ENCODE measurements at places on chromosomes 12 and 14.

DNA sequence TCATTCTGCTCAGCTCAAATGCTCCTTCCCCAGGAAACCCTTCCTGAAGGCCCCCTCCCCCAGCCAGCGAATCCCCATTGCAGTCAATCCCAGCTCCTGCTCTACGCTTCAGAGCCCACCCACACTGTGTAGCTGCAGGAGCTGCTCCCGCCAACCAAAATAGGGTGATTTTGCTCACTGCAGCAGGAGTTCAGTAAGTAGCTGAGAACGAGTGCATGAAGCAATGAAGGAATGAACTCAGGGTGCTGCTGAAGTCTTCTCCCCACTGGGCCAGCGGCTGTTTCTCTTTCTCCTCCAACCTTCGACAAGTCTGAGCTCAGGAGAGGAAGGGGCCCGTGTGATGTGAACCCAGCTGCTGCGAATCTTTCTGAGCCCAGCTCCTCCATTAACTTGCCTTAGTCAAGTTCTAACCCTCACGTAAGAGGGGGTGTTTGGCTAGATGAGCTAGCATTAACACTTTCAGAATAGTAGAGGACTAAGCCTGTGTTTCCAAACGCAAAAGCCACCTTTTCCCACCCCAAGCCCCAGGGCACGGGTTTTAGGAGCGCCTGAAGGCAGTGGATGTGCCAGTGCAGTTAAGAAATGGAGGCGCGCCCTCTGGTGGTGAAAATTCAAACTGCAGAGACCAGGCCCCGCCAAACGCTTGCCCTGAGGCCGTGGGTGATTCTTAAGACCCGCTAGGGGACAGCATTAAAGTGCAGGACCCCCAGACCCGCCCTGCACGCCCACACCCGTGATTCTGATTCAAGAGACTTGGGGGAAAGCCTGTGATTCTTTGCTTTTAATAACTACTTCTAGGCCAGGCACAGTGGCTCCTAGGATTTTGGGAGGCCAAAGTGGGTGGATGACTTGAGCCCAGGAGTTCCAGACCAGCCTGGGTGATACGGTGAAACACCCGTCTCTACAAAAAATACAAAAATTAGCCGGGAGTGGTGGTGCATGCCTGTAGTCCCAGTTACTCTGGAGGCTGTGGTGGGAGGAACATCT is 11.9 kb upstream of the SERPINA4 start:
- peak; percentile 72 for DNase-seq

DNA sequence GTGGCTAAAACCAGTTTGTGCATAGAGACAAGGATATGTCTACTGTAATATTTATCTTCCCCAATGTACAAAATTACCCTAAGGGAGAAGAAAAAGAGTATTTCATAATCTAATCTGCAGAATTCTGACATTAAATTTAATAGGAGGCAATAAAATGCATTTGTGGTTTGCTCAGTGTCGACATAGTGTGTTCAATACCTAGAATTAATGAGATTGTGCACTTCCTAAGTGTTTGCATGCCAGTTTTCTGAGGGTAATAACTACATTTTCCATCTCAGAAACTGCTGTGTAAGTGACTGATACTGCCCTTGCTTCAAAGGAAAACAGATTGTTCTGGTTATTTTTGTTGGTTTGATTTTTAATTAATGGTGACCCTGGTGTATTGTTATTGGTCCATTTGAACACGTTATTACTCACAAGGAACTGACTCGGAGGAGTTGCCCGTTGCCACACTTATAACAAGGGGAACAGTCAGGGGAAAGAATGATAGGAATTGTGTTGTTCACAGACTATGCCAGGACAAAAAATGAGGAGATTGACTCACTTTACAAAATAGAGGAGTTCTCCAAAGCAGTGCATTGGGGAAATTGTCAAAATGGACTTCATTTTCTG is 960.3 kb upstream of the TMEM132C start:
- DNase-seq: no peak

DNA sequence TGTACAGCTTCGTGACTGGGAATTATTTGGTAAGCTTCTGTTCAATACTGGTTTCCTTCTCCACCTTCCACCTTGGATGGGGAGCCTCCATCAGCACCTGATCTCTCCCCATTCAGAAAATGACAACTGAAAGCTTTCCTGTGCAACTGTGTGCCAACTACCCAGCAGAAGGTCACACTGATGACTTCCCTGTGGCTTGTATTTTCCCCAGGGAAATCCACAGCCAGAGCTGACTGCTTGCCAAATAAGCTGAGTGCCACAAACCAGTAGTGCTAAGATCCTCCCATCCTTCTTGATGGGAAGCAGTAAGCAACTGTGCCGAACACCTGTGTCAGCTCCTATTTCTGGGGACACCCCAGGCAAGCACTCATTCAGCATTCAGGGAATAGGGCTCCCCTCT is 257.2 kb upstream of the SOX5 start:
- no peak for DNase-seq

- DNase-seq: no peak
Observed at GRCh38 chr12:119071638-119072231, 90.4 kb downstream of the SRRM4 start.

DNA sequence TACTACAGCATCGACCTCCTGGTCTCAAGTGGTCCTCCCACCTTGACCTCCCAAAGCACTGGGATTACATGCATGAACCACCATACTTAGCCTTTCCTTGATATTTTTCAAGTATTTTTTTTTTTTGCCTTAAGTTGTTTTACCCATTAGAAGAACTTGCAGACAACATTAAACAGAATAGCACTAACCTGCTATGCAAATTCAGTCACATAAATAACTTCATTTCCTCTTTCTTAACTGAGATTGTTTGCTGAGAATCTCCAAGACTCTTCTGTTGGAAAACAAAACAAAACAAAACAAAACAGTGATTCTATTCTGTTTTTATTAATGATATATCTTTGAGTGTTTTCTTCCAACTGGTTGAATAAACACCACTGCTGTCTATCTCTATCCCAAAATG is 115.9 kb upstream of the IFNG-AS1 start:
- no peak for DNase-seq

- DNase-seq: no peak
Observed at GRCh38 chr14:49551569-49551968, 34.6 kb downstream of the RPS29 start.

DNA sequence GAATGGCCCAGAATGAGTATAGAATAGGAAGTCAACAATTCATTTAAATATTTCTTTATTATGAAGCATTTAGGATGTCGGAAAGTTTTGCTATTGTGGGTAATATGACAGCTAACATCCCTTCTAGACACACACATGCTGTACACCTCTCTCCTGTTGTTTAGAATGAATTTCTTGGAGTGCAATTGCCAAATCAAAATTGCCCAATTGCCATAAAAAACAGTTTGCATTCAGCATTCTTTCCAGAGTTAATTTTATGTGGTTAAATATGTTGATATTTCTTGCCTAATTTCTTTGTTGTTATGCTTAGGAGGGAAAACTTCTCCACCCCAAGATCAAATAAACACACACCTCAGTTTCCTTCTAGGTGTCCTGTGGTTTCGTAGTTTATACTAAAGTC is 16.9 kb upstream of the SMCO2 start:
- DNase-seq: no peak

- DNase-seq: no peak
Observed at GRCh38 chr12:10563002-10563401, 50.4 kb downstream of the MAGOHB start.

- DNase-seq: peak; percentile 40
Observed at GRCh38 chr12:110073049-110073831, 24.9 kb upstream of the C12orf76 start.
